ENCODE measurements at places on chromosomes 1 and 21. TPM values are rescaled to one million over a fixed set of nuclear protein-coding genes. Genes with fewer than 3 reads are reported as not detected.

The KIF26B gene
- total RNA-seq: 4.9 TPM

The PPM1J gene
- total RNA-seq: 1.5 TPM

The OR2T11 gene
- total RNA-seq: not detected

The ST6GALNAC3 gene
- total RNA-seq: 16.0 TPM

The ADAMTS1 gene
- not detected for total RNA-seq

The SLFNL1 gene
- 0.09 TPM for total RNA-seq

The FAAH gene
- total RNA-seq: 30.9 TPM

The EFCAB14 gene
- total RNA-seq: 61.6 TPM

The ASB17 gene
- total RNA-seq: not detected

The B3GALNT2 gene
- 35.9 TPM for total RNA-seq

The ERG gene
- not detected for total RNA-seq

The FCER1G gene
- total RNA-seq: 1.5 TPM

The TTLL7 gene
- 0.75 TPM for total RNA-seq

The LCE1C gene
- total RNA-seq: not detected

The LDLRAD1 gene
- not detected for total RNA-seq

The MTARC1 gene
- 93.0 TPM for total RNA-seq

The HRNR gene
- not detected for total RNA-seq

The ARTN gene
- total RNA-seq: not detected

The CLDN14 gene
- total RNA-seq: not detected

The PADI4 gene
- not detected for total RNA-seq

The NUDT4B gene
- total RNA-seq: 0.70 TPM

The NBPF6 gene
- 0.84 TPM for total RNA-seq

The AGRN gene
- 188 TPM for total RNA-seq

The PLA2G2F gene
- not detected for total RNA-seq

The RGS7 gene
- total RNA-seq: not detected

The VSIG8 gene
- total RNA-seq: not detected

The OR2T35 gene
- not detected for total RNA-seq

The GATAD2B gene
- total RNA-seq: 38.0 TPM

The GREM2 gene
- total RNA-seq: 0.51 TPM

The RNU1-1 gene
- total RNA-seq: 1,622 TPM

The MYOC gene
- not detected for total RNA-seq

The TNFRSF18 gene
- total RNA-seq: not detected

The PROK1 gene
- not detected for total RNA-seq

The DRAXIN gene
- total RNA-seq: 0.05 TPM

The SHISA4 gene
- total RNA-seq: 3.0 TPM

The ATP6V1G3 gene
- 4.7 TPM for total RNA-seq

The S100A8 gene
- total RNA-seq: not detected

The OLIG2 gene
- not detected for total RNA-seq

The TNFSF4 gene
- 1.3 TPM for total RNA-seq

The FCMR gene
- total RNA-seq: not detected

The GNG12 gene
- total RNA-seq: 12.5 TPM

The MSH4 gene
- total RNA-seq: 0.49 TPM

The TMIGD3 gene
- 0.88 TPM for total RNA-seq

The NCDN gene
- 12.8 TPM for total RNA-seq
